Activated CD4-positive, CD25-positive, alpha-beta regulatory T cell (primary cell): ENCODE measurements at places on chromosomes 5 and 9.

DNA sequence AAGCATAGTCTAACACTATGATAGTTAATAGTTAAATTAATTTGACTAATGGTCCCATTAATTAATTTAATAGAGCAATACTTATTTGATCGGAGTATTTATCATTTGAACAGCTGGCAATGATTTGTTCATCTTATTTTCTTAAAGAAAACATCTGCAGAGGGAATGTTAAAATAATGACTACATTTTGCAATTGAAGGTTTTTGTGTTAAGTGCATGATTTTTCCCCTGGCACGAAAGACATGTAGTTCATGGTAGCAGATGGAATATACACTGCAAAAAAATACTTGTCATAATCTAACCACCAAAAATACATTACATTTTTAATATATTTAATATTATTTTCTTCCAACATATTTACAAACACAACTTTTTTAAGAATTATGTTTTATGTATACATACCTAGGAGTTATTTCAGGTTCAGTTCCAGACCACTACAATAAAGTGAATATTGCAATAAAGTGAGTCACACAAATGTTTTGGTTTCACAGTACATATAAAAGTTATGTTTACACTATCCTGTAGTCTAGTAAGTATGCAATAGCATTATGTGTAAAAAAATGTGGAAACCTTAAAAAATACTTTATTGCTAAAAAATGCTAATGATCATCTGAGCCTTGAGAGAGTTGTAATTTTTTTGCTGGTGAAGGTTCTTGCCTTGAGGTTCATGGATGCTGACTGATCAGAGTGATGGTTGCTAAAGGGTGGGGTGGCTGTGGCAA lies 292.6 kb upstream of the DAB2 start:
- DNase-seq, result no peak

GRCh38 chr5:157303667-157304327 lies 37.9 kb downstream of the CYFIP2 start:
- DNase-seq, result no peak

DNA sequence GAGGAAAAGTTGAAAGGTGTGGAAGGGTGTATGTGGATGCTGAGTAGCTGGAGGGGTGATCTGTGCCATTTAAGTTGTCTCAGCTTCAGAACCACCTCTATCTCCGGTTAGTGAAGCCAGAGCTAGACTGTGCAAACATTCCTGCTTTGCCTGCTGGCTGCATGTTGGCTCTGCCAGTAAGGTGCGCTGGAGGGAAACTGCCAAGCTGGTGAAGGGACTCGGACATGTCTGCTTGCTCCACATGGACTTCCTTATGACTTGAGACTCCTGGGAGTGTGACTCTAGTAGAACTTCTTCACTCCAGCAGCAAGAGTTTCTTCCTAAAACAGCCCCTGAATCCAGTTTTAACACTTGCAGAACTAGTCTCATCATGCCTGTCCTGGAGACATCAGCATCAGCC lies 27.9 kb downstream of the DAB2 start:
- no peak for DNase-seq

DNA sequence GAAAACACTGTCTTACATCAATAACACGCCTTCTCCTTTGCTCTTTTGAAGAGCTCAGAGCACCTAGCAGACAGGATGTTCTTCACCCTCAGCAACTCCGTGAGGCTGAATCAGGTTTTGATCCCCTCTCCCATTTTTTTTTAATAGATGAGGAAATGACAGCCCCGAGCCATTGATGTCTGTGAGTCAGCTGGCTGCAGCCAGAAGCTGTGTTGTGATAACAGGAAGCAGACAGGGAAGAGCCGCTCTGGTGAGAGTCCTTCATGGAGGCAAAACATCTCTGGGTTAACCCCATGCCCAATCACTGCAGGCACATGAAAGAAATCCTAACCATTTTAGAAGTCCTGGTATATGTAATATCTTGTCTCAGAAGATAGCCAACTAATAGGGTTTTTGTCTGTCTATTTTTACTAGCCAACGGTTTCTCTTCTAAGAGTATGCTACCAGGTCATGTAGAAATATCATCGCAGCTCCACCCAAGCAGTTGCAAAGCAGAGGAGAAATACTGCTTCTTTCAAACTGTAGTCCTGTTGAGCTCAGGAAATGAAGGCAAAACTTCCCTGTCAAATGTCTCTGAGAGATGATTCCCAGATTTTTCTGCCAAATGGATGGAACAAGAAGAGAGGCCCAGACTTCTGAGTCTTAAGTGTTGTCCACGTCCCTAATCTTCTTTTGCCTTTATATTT lies 568.9 kb downstream of the CCDC171 start:
- no peak for DNase-seq

- DNase-seq, result no peak
These were observed 6.8 kb upstream of the TIFAB start for GRCh38 chr5:135458921-135459331.

DNA sequence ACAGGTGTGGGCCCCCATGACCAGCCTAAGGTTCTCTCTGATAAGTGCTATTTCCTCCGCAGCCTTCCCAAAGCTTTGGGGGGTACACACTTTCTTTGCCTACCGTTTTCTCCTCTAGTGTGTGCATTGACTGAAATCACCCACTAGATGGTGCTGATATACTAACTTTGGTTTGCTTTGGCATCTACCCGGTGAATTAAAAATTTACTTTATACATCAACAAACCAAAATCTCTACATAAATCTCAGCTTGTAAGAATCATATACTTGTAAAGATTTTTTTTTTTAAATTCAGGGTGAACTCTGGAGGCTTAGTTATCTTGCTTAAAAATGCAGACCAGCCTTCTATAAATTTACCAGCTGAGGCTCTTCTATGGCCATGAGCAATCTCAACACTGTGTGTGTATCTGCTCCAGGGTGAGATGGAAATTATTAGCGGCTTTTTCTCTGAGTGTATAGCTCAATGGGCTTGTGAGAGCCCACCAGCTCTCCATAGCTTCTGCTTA lies 475.7 kb upstream of the TNC start:
- no peak for DNase-seq

- DNase-seq, result no peak
These were observed 233.4 kb upstream of the CDH6 start for GRCh38 chr5:30960036-30960435.

- no peak for DNase-seq
These were observed 51.3 kb downstream of the ARHGEF37 start for GRCh38 chr5:149632311-149633251.

DNA sequence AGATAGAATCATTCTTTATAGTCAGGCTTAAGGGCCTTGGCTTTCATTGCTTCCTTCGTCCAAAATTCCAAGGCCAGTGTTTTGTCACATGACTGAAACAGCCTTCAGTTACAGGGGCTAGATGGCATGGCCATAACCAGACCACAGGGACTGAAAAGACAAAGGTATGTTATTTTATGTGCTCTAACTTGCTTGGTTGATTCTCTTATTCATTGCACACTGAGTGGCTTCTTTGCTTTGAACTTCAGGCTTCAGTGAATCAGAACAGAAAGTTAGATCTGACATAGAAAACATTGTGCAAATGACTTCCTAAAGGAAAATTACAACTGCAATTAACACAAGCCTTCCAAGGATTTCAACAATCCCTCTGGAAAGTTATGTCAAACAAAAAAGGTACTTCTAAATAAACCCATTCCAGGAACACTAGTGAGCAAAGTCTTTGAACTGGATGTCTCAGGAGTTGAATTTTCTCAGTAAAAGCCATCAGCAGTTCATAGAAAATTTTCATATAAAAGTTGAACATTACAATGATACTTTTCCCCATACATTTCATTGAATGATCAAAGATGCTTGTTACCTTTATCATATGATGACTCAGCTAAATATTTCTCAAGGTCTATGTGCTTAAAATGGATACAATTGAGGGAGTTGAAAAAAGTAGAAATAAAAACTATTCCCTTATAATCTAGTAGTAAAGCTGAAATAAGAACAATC lies 355.3 kb downstream of the TMEM232 start:
- no peak for DNase-seq
